Right ventricle myocardium inferior (tissue), 1 donor: ENCODE measurements at places on chromosomes 6 and 20. TPM values are rescaled to one million over a fixed set of nuclear protein-coding genes. Genes with fewer than 3 reads are reported as not detected.

The RAB32 gene
- 7.6 TPM for total RNA-seq

The TENT5A gene
- total RNA-seq = 60.9 TPM

The ANGPT4 gene
- total RNA-seq = 0.05 TPM

The PBOV1 gene
- total RNA-seq = not detected

The FOXQ1 gene
- not detected for total RNA-seq

The TMEM200A gene
- total RNA-seq = not detected

The MRPS18A gene
- total RNA-seq = 43.1 TPM

The PTGIS gene
- 24.2 TPM for total RNA-seq

The MMP24 gene
- 0.35 TPM for total RNA-seq

The TNFAIP3 gene
- 6.8 TPM for total RNA-seq

The CLVS2 gene
- total RNA-seq = not detected

The GFRAL gene
- not detected for total RNA-seq

The SMOC2 gene
- total RNA-seq = 16.4 TPM

The ECT2L gene
- total RNA-seq = 1.1 TPM

The SLC39A7 gene
- total RNA-seq = 55.4 TPM

The CCN5 gene
- 13.6 TPM for total RNA-seq

The STXBP5 gene
- total RNA-seq = 13.8 TPM

The HDGFL1 gene
- total RNA-seq = not detected

The HSPA1L gene
- total RNA-seq = 1.6 TPM

The E2F1 gene
- total RNA-seq = 2.3 TPM

The HECA gene
- total RNA-seq = 54.9 TPM

The PDE10A gene
- 15.7 TPM for total RNA-seq

The CLPSL2 gene
- total RNA-seq = not detected
